ENCODE measurements at places on chromosomes 11 and 22.
A peak's percentile ranks its signal among the peaks of the same experiment; 100 is the strongest.

- DNase-seq = no peak
These were observed 20.8 kb downstream of the KCNA4 start for GRCh38 chr11:29996016-29996415.

DNA sequence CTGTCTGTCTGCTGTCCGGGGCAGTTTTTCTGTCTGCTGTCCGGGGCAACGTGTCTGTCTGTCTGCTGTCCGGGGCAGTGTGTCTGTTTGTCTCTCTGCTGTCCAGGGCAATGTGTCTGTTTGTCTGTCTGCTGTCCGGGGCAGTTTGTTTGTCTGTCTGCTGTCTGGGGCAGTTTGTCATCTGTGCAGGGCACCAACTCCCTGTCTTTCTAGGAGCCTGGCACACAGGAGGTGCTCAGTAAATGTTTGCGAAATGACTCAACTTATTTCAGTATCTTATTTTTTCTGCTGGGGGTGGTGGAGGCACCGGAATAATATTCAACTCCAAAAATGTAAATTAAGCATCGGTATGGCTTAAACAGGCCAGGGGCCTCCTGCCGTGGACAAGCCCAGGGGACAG is 12.0 kb upstream of the TTLL12 start:
- DNase-seq = no peak

GRCh38 chr22:27976586-27976985 is 57.5 kb upstream of the PITPNB start:
- DNase-seq = no peak

GRCh38 chr11:123392844-123393243 is 37.2 kb upstream of the GRAMD1B start:
- DNase-seq = no peak

DNA sequence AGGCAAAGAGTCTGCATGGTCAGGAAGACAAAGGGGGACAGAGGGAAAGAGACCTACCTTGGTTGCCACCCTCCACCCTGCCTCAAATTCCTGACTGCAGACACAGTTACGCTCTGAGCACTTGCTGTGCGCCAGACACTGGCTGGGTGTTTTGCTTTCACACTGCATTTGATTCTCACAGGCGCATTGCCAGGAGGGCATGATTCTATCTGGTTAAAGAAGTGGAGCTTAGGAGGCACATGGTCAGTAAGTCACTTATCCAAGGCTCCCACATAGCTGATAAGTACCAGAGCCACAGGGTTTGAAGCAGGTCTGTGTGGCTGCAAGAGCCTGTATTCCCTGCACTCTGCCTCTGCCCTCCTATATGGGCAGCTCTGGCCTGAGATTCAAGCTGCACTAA is 103.9 kb downstream of the TIMP3 start:
- DNase-seq = no peak

DNA sequence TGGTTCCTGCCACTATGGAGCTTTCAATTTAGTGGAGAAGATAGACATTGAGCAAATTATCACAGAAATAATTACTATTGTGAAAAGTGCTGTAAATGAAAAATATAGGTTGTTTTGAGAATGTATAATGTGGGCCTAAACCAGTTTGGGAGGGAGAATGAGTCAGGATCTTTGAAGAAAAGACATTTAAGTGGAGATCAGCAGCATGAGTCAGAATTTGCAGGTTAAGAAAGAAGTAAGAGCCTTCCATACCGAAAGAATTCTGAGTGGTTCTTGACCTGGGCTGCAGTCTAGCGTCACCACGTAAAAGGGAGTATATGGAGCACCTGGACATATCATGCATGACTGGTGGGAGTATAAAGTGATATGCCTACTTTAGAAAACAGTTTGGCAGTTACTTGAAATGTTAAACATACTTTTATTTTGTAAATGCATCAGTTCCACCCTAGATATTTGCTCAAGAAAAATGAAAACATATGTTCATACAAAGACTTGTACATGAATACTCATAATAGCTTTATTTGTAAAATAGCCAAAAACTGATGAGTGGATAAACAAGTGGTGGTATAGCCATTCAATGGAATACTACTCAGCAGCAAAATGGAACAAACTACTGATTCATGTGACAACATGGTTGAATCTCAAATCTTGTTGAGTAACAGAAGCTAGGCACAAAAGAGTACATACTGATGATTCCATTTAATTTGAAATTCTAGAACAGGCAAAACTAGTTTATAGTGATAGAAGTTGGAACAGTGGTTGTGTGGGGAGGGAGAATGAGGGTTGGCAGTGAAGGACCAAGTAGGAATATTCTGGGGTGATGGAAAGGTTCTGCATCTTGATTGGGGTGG is 99.2 kb downstream of the STIM1 start:
- no peak for DNase-seq

DNA sequence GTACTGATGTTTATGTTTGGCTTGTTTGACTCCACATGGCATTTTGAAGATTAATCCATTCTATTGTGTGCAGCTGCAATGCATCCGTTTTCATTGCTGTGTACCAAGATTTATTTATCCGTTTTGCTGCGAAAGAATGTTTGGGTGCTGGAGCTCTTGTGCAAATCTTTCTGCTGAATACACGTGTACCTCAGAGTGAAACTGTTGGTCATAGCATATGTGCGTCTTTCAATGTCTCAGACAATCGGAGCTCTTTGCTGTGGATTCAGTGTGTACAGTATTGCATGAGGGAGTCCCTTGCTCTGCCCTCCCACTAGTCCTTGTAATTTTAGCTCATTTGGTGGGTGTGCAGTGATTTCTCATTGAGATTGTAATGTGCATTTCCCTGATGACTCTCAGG is 545.4 kb downstream of the TBC1D22A start:
- no peak for DNase-seq

- no peak for DNase-seq
These were observed 4.0 kb downstream of the ARL2 start for GRCh38 chr11:65017937-65018336.

DNA sequence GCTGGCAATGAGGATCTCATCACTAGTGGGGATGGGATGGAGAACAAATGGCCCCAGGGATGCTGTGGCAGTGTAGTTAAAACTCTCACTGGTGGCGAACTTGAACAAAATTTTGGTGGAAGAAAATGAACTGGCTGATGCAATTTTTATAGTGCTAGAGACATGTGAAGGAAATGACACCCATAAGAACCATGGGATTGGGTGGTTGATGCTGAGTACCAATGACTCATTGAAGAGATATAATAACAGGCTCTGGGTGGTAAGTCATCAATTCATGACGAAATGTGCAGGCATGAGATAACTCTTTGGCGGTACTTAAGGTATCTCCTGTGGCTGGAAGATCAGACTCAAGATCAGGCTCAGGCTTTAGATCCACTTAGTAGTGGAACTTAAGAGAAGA is 172.9 kb upstream of the DDI1 start:
- no peak for DNase-seq

- peak; percentile 38 for DNase-seq
These were observed 137.7 kb upstream of the BLID start for GRCh38 chr11:122253589-122254231.

- DNase-seq = no peak
These were observed 19.5 kb upstream of the TPH1 start for GRCh38 chr11:18065572-18065971.

- DNase-seq = peak; percentile 83
These were observed 482 bp downstream of the DDX17 start for GRCh38 chr22:38505541-38506117.

- DNase-seq = no peak
These were observed 78.6 kb downstream of the MAML2 start for GRCh38 chr11:96264364-96264763.

DNA sequence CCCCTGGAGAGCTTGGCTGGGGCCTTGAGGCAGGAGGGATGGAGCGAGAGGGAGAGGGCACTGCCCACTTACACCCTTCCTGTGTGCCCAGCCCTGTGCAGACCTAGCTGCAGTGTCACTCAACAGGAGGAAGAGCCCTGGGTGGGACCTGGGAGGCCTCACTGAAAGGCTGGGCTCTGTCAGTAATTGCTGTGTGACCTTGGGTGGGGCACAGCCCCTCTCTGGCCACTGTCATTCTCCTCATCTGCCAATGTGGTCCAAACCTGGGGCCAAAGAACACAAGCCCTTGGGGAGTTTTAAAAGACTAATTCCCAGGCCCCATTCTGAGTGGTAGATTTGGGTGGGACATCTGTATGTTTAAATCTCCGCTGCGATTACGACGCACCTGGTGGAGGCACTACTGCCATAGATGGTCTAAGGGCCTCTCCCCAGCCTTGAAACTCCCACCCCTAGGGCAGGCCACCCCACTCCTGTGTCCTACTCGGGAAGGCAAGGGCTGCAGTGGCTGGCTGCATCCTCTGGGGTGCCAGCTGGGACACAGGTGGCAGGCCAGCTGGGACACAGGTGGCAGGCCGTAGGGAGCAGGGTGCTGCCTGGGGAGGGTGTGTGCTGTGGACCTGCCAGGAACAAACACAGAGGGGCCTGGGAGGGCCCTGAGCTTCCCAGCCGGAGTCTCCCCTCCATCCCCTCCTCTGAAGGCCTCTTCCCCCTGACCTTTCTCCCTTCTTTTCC is 12.3 kb upstream of the SOX10 start:
- no peak for DNase-seq

DNA sequence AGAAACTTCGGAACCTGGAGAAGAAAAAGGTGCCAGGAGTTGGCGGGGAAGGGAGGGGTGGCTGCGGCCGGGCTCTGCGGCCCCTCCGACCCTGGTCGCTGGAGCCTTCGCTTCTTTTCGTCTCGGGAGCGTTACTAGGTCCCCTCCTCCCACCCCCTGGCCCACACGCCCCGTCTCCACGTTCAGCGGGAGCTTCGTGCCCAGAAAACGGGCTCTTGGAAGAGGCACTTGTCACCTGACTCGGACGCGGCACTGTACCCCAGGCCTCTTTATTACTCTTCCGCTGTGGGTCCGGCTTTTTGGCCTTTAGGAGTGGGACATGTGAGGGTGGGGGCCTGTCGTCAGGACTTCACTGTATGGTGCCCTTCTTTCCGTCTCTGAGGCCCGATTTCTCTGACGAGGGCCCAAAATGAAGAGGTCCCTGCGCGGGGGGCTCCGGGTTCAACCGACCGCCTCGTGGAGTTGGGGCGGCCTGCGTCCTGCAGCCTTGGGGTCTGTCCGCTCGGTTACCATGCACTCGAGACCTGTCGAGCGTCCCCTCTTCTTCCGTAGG is 1.2 kb downstream of the CAPRIN1 start:
- peak; percentile 56 for DNase-seq

- no peak for DNase-seq
These were observed 11.3 kb upstream of the TSGA10IP start for GRCh38 chr11:65934014-65934413.

GRCh38 chr11:93132836-93133235 is 65.0 kb downstream of the SLC36A4 start:
- DNase-seq = no peak

GRCh38 chr11:1931341-1932104 is 12.0 kb downstream of the TNNT3 start:
- DNase-seq = no peak

DNA sequence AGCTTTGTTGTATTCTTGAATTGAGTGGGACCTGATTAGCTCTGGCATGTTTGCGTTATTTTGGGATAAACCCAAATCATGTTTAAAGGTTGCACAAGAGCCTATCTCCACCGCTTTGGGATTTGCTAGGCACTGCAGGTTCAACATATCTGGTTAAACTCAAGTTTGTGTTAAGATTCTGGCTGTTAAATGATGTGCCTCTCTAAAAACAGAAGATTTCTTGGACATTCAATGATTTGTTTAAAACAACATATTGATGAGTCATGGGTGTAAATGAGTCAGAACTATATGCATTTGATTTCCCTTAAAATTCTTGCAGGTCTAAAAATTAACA is 67.4 kb downstream of the AMOTL1 start:
- no peak for DNase-seq

- no peak for DNase-seq
These were observed 15.7 kb downstream of the DTX4 start for GRCh38 chr11:59187587-59187986.

DNA sequence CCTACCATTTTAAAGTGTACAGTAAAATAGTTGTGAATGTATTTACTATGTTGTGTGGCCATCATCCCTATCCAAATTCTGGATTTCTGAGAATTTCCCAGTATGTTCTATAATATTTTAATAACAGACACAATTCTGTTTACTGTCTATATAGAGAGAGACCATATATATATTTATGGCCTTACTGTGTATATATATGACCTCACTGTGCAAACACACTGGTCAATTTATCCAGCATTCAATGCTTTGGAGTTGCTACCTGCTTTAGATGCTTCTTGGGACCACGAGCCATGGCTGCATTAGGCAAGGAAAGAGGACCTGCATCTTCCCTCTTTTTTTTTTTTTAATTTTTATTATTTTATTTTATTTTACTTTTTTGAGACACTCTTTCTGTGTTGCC is 40.2 kb downstream of the SWAP70 start:
- no peak for DNase-seq

GRCh38 chr11:18749681-18750319 is 23.8 kb upstream of the IGSF22 start:
- DNase-seq = no peak

DNA sequence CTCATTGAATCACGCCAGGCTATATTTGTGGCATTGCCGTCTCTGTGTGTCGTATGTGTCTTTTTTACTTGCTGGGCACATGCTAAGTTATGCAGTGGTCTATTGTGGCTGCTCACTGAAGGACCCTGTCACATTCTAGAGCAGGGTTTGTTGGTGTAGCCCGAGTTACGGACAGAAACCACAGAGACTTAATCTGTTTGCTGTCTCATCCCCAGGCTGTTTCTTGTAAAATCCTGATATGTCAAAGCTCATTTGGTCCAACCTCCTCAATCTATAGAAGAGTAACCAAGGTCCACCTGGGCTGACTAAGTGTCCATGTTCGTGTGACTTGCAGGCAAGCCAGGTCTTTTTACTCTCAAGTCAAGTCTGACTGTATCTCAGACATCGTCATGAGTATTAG is 5.0 kb downstream of the DPF2 start:
- no peak for DNase-seq

GRCh38 chr11:8019314-8020243 is 32.4 kb downstream of the EIF3F start:
- DNase-seq = peak; percentile 55

DNA sequence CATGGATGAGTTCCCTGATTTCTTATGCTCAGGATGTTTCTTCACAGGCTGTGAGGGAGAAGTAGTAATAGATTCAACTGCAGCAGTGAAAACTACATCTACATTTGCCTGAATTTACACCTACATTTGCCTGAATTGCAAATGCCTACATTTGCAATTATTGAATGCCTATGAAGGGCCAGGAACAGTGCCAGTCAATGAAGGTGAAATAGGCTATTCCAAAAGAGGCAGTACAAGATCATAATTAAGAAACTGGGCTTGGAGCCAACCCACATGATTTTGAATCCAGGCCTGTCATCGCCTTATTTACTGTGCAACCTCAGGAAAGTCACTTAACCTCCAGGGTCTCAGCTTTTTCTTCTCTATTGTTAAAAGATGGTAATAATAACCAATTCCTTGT is 1353.3 kb downstream of the FAM181B start:
- no peak for DNase-seq

DNA sequence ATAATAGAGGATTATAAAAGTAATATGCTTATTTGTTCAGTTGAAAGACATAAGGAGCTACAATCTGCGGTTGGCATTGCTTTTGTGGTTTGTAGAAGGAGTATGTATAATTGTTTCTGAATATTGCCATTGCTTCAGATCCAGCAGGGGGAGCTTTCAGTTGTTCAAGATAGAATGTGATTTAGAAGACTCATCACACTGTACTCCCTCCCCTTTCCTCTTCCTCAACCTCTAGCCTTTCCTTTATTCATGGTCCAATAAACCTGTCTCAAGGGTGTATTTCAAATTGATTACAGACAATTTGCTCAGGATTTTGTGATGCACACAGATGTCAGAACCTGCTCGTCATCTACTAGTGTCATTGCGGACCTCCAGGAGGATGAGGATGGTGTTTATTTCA is 9.8 kb downstream of the PRMT3 start:
- peak; percentile 61 for DNase-seq

GRCh38 chr11:75383246-75383645 is 16.1 kb upstream of the RPS3 start:
- no peak for DNase-seq

Measured in neural progenitor cell (in vitro differentiated cells).